ENCODE measurements at places on chromosomes 5 and 9.

- DNase-seq, result no peak
Measured at GRCh38 chr9:92917176-92917800, 30.0 kb upstream of the FGD3 start.

- no peak for DNase-seq
Measured at GRCh38 chr5:54905942-54906537, 79.4 kb downstream of the ESM1 start.

DNA sequence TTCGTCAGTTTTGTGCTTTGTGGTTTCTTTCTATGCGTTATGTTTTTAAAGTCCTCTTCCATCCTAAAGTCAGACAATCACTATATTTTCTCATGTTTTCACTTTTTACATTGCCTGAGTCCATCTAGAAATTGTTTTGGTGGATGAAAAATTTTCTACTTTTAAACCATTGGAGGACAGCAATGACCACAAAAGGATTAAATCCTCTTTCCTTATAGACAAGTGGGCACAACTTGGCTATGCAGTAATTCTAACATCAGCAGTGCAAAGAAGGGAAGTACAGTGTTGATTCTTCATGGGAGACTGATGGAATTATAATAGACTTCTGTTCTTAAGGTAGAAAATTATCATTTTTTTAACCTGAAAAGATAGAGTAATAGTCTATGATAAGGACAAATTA is 75.5 kb downstream of the PALM2AKAP2 start:
- DNase-seq, result no peak

DNA sequence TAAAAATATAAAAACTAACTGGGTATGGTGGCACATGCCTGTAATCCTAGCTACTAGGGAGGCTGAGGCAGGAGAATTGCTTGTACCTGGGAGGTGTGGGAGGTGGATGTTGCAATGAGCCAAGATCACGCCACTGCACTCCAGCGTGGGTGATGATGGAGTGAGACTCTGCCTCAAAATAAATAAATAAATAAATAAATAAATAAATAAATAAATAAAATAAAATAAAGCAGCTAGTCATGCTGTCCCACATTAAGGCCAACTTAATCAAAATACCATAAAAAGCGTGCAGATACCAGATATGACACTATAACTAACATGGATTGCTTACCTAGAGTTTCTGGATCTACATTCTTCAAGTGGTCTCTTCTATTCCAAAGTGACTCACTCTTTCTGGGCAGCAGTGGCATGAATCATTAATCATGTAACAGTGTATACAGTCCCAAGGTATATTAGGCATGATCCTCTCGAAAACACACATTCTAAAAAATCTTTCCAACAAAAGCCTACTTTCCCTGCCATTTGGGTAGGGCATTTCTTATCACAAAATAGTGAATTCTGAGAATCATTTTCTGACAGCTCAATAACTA is 187.1 kb downstream of the ELAVL2 start:
- DNase-seq, result no peak

GRCh38 chr5:159333545-159333925 is 3.2 kb upstream of the IL12B start:
- no peak for DNase-seq

- DNase-seq, result no peak
Measured at GRCh38 chr5:83645936-83646335, 74.7 kb downstream of the HAPLN1 start.

DNA sequence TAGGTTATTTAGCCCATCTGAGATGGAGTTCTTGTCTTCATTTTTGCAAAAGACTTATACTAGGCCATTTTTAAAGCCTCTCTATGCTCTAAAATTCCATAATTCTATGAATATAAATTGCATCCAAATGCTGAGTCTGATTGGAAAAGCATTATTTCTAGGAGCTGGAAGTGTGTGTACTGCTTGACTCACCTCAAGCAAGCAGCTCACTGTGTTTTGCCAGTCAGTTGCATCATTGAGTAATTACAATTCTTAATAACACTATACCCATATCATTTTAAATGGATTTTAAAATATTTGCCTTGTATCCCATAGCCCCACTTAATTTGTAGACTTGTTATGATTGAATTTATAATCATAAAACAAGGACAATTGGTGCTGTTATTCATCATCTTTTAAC is 161.0 kb downstream of the PAM start:
- no peak for DNase-seq

DNA sequence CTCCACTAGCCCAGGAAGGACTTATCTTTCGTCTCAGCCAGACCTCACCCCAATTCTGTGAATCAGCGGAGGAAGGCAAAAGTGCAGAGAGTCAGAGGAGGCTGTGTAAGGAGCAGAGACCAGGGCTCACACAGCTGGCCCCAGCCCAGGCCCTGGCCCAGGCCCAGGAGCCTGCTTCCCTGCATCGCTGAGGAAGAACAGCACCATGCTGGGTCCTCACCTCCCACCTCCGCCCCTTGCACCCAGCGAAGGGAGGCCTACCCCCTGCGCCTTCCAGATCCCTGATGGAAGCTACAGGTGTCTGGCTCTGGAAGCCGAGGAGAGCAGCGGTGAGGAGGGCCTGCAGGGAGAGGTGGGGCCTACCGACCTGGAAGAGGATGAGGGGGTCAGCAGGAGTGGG is 22.3 kb upstream of the SYNPO start:
- DNase-seq, result no peak

- no peak for DNase-seq
Measured at GRCh38 chr9:100372648-100373047, 19.9 kb upstream of the TEX10 start.

DNA sequence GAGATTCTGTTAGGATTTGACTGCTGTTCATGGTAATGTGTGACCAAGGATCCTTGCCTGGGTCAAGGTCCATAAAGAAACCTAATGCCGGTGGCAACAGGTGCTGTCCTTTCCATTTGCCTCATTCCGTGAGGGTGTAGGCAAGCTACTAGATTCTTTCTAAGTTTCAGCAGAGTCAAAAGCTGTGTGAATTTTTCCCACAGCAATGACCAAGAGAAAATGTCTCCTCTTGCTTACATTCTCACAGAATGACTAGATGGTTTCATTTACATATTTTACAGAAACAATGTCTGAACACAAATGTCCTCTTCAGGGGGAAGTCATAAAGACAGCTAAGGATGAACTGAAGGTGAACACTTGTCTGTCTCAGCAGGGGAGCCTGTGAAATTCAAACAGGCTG is 75.3 kb upstream of the SV2C start:
- DNase-seq, result no peak

GRCh38 chr5:57335092-57335660 is 147.4 kb downstream of the ACTBL2 start:
- DNase-seq, result no peak
